Amygdala (tissue), 56 donors: ENCODE measurements at places on chromosomes 2 and 18.
A peak's percentile ranks its signal among the peaks of the same experiment; 100 is the strongest.

DNA sequence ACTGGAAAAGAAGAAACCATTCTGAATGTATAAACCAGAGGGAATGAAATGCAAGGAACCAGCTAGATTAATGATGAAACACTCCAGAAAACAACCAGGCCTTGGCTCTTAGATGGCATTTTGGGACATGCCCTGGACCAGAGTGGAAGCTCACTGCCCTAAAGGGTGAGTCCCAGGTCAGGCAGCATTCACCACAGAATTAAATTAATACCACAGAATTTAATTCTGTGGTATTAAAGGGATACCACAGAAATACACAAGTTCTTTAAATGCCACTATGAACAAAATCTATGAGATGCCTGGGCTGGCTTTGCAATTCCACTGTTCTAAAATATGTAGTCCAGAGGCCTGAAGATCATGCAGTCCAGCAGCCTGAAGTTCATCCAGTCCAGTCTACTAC, 122.3 kb upstream of the KYNU start:
- no peak for DNase-seq

DNA sequence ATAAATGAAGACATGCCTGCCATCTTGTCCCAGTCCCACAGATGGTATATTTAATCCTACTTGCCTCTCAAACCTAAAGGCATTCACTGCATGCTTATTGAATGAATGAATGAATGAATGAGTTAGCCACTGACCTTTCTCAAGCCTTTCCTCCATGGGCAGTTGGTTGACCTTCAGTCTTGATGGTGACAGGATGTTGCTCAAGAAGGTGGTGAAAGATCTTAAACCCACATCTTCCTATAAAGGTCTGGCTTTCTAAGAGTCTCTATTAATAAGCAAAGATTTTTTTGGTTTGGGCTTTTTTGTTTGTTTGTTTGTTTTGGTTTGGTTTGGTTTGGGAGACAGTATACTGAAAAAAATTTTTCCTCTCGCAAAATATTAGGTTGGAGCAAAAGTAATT, 41.7 kb downstream of the KIAA2012 start:
- no peak for DNase-seq

DNA sequence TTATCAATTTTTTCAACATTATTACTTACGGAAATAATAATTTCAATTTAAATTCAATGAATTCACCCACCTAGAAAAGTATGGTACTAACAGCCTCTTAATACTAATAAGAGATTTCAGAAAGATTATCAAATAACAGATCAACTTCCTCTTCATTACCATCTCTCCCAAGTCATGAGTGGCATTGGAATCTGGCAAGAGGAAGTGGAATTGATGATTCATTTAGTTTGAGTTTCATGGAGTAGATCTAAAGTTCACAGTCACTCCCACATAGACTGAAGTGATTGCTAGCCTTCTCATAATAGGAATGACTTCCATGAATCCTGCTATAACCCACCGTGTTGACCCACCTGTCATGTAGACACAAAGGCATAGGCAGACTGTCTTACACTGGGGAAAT, 77.7 kb upstream of the WDR75 start:
- DNase-seq, result no peak

GRCh38 chr18:12296087-12296403, 12.0 kb upstream of the TUBB6 start:
- DNase-seq, result no peak

DNA sequence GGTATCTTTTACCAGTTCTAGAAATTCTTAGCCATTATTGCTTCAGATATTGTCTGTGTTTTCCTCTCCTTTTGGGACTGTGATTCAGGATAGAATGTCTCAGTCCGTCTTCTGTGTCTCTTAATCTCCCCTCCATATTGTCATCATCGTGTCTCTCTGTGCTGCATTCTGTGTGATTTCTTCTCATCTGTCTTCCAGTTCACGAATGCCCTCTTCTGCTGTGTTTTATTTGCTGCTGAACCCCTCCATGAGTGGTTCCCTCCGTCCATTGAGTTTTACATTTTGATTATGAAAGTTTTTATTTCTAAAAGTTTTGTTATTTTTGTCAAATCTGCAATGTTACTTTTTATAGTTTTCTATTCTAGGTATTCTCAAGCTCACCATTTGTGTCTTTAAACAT, 11.7 kb downstream of the D2HGDH start:
- DNase-seq, result no peak

DNA sequence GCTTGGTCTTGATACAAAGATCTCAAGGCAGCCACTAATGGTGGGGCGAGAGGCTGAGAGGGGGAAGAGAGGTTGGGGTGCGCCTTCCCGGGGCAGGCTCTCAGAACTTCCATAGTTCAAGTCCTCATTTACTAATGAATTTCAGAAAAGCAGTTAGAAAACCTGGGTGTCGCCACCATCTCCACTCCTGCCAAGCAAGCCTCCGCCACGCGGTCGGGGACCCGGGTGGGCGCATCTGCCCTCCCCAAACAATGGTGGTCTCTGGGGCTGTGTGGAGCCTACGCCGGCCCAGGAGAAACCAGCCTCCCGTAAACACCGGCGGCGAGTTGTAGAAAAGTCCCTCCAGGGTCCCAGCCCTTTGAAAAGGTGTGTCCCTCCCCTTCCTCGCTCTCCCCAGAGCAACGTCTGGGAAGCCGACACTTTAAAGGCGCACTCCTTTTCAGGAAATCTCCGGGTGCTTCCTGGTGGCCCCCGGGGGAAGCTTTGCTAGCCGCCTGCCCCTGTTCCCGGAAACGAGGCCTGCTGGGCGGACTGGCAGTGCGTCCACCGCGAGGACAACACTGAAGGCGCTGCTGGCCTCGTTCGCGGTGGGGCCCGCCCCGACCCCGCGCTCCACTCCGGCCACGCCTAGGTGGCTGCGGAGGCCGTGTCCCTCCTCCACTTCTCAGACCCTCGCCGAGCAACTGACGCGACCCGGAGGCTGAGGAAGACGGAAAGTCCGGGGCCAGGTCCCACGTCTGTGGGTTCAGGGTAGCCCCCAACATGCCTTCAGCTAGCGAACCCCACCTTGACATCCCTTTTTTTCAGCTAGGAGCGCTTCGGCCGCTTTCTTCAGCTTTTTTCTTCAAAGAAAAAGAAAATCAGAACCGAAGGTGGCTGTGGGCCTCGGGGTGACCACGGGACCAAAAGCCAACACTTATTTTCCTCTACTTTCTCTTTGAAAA, 16.8 kb downstream of the EVX2 start:
- no peak for DNase-seq

GRCh38 chr2:84888401-84889276, 7.8 kb upstream of the TRABD2A start:
- DNase-seq, result no peak

DNA sequence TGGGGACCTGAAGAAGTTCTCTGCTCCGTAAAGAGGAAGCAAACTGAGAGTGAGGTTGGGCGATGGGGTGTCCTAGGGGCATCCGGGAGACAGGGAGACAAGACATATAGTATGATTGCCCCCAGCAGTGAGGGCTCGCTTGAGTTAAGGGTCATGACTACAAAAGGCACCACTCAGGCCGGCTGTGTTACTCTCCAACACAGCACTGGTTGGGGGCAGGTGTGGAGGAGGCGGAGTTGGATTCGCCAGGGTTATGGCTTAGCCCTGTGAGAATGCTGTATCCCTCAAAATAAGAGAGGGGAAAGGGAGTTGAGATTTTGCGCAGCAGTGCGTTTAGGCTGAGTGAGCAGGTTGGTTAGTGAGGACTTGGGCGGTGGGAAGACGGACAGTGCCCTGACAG, 12.0 kb downstream of the DYSF start:
- DNase-seq, result no peak

- DNase-seq, result no peak
Observed at GRCh38 chr18:3061581-3062312, 48.8 kb upstream of the LPIN2 start.

GRCh38 chr2:37376421-37377186, 32.2 kb downstream of the QPCT start:
- DNase-seq, result no peak

- DNase-seq, result no peak
Observed at GRCh38 chr18:78595453-78595852, 384.2 kb upstream of the SALL3 start.

DNA sequence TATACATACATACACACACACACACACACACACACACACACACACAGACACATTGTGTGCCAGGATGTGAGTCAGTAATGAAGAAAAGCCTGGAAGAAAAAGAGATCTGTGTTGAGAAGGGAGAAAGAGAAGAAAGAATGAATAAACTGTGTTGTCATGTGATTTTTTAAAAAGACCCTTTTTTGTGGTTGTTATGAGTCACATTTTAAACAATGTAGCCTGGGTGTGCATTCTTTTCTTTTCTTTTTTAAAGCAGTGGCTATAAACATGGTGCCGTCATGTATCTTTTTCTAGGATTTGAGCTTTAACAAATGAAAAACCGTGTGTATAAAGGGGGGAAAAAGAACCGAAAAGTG, 87.2 kb downstream of the NRP2 start:
- no peak for DNase-seq

GRCh38 chr2:232981356-232981755, 31.7 kb downstream of the NGEF start:
- no peak for DNase-seq

DNA sequence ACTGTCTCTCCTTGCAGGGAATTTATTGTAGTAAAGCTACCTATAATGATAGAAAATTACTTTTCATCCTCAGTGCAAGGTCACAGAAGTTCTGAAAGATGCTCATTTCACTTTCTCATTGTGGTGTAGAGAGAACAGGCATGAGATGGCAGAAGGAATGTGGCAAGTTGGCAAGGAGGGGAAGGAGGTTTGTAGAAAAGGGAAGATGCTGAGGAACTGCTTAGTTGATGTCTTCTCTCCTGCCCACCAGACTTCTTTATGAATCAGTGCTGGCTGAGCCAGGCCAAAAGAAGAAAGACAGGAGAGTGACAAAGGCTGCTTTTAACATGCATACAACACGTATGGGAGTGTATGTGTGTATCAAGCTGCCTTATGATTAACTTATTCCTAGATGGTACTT, 164.4 kb downstream of the PRPF40A start:
- DNase-seq, result no peak

- peak; percentile 74 for DNase-seq
Observed at GRCh38 chr18:35355140-35355618, 11.0 kb upstream of the ZNF24 start.

DNA sequence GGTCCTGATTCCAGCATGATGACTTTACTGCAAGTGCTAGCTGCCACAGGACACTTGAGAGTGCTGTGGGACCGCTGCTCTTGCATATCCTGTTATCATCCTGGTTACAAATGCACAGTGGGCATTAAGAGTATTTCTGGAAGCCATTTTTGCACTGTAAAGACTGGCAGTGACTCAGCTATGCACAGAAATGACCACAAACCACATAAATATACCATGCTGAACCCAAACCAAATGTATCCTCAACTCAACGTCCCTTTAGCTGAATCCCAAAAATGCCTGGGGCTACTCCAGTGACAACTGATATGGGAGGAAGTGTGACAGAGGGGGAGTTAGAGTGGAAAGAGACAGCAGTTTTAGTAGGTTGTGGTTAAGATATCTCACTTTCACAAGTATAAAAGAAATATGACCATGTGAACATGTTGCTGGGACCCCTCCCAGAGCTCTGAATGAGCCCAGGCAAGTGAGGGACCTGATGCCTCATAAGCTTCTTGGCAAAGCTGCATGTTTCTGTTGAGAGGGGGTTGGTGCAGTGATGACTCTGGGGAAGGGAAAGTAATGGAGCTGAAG, 37.3 kb downstream of the RHBDD1 start:
- no peak for DNase-seq

DNA sequence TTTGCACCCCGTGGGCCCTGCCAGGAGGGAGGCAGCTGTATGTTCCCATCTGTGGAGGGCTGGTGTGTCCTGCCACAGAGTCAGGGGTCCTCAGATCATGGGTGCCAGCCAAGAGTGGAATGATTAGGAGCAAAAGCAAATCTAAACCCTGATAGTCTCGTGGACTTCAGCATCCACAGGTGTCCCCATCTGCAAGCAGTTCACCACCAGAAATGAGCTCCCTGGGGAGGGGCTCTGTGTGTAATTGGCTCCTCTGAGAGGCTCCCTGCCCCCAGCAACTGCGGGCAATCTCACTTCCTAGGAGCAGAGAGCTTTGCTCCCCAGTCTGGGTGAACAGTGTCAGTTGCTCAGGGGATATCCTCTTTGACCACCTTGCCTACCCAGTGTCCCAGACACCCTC, 78.1 kb downstream of the HNRNPLL start:
- no peak for DNase-seq

DNA sequence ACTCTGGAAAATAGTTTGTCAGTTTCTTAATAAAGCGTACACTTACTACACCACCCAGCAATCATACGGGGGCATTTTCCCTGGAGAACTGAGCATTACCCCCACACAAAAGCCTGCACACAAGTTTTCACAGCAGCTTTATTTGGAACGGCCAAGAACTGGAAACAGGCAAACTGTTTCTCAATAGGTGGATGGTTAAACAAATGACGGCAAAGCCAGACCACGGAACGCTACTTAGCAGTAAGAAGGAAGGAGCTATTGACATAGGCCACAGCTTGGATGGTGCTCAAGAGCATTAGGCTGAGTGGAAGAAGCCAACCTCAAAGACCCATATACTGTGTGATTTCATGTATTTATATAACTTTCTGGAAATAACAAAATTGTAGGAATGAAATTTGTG, 9.0 kb downstream of the MALL start:
- DNase-seq, result no peak

GRCh38 chr18:59570796-59571195, 126.4 kb downstream of the CCBE1 start:
- DNase-seq, result no peak

GRCh38 chr2:205660521-205661124, 21.7 kb upstream of the NRP2 start:
- DNase-seq, result no peak

GRCh38 chr2:236670235-236670620, 100.6 kb downstream of the ACKR3 start:
- DNase-seq, result peak; percentile 30

DNA sequence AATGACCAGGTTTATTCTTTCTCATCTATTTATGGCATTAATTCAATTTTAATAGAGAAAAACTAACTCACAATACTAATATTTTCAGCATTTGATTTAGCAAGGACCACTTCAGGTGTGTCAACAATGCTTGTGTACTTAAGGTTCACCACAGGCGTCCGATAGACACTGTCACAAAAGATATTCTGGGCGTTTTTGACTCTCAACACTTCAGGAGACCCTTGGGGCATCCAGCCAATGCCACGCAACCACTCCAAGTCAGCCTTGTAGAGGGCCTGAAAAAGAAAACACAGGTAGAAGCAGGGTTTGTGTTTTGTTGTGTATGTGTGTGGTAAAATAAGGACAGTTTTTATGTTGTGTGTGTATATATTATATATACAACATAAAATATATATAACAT, 158.2 kb downstream of the NEB start:
- DNase-seq, result no peak

- DNase-seq, result no peak
Observed at GRCh38 chr18:58211510-58211909, 167.5 kb downstream of the NEDD4L start.

GRCh38 chr2:26764906-26765305, 822 bp downstream of the SLC35F6 start:
- DNase-seq, result no peak

- DNase-seq, result no peak
Observed at GRCh38 chr2:182826064-182826463, 40.4 kb downstream of the FRZB start.

- no peak for DNase-seq
Observed at GRCh38 chr2:9249020-9249800, 42.6 kb downstream of the ASAP2 start.
